GM12864 (cell line): ENCODE measurements at places on chromosomes 6 and 20.

GRCh38 chr6:40845553-40845952, 193.5 kb downstream of the UNC5CL start:
- peak; percentile 2 for DNase-seq

GRCh38 chr6:4698901-4699659, 77.1 kb upstream of the CDYL start:
- no peak for DNase-seq

- DNase-seq = no peak
These were observed 16.5 kb downstream of the IGF2R start for GRCh38 chr6:159985296-159985945.

DNA sequence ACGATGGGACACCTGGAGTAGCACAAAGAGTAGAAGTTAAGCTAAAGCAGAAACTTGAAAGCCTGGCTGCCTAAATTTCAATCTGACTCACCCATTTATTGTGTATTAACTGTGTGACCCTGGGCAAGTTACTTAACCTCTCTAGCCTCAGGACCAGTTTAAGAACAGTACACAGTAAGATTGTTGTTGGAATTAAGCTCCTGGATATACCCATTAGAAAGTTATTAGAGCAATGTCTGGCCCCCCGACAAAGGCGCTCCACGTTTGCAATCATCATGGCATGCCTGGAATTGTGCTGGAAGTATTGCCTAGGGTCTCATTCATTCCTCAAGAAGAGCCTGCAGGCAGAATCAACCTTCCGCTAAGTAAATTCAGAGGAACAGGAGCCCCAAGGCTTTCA, 1.4 kb downstream of the SDC4 start:
- no peak for DNase-seq

DNA sequence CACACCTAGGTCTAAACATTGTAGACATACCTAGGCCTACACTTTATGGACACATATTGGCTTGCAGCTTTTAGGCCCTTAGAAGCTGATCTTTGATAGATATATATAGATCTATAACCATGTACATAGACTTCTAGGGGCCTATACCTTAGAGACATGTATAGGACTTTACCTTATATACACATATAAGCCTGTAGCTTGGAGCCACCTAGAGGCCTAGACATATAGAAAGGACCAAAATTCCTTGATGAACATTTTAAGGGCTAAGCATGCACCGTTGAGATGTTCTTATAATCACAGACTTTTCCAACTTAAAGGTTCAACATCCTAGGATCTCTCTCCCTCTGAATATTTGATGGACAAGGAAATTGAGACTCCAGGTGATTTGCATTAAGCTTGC, 371.7 kb upstream of the SASH1 start:
- no peak for DNase-seq

GRCh38 chr6:28814032-28814976, 109.5 kb downstream of the TRIM27 start:
- no peak for DNase-seq

DNA sequence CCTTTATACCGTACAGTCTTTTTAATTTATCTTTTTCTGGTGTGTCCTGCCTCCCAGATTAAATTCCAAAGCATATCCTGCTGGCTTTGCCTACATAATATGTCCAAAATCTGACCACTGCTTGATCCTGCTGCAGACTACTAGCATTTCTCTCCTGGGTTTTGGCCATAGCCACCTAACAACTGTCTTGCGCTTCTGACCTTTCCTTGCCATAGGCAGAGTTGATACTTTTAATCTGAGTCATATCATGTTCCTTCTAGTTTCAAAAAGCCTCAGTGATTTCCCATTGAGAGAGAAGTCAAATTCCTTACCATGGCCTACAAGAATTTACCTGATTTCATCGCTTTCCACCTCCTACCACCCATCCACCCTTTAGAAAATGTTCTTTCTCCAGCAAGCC, 104.8 kb downstream of the BCKDHB start:
- no peak for DNase-seq

GRCh38 chr6:126033696-126034095, 47.4 kb downstream of the TRMT11 start:
- peak; percentile 5 for DNase-seq

GRCh38 chr20:55793986-55794385, 211.3 kb downstream of the CBLN4 start:
- no peak for DNase-seq

- peak; percentile 5 for DNase-seq
These were observed 235.8 kb downstream of the NFATC2 start for GRCh38 chr20:51306521-51307358.

- no peak for DNase-seq
These were observed 426.1 kb downstream of the RFPL4B start for GRCh38 chr6:112773187-112773586.

DNA sequence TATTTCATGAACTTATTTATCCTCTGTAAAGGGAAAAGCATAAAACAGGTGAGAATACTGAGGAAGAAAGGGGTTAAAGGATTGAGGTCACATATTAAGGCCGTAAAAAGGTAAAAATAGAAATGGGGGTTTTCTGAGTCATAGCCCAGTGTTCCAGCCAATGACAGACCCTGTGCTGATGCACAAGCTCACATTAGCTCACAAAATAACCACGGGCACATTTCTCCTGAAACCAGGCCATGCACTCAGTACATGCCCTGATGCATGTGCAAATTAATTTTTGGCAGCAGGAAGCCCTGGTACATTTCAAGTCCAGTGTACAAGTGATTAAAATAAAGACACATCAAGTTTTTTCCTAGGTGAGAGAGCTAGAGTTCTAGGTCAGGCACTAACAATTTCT, 194.4 kb downstream of the TMEM200A start:
- DNase-seq = no peak

DNA sequence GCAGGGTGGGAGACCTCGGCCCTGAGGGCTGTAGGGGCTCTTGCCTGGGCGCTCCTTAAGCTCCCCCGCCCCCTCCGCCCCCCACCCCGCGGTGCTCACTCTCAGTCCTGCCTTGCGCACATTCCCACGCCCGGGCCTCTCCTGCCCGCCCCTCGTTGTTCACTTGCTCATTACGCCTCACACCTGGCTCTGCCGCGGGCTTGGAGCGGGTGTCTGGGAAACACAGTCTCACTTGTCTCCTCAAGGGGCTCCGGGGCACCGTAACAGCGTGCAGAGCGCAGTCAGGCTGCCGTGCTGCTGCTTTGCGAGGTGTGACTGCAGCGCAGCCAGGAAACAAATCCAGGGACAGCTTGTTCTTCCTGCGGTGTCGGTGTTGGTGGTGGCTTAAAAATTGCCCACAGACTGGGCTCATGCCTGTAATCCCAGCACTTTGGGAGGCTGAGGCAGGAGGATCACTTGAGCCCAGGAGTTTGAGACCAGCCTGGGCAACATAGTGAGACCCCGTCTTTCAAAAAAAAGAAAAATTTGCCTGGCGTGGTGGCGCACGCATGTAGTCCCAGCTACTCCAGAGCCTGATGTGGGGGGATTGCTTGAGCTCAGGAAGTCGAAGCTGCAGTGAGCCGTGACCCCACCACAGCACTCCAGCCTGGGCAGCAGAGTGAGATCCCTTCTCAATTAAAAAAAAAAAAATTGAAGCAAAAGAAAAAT, 4.6 kb downstream of the NPBWR2 start:
- no peak for DNase-seq

- DNase-seq = no peak
These were observed 5.4 kb downstream of the GID8 start for GRCh38 chr20:62943396-62943795.

DNA sequence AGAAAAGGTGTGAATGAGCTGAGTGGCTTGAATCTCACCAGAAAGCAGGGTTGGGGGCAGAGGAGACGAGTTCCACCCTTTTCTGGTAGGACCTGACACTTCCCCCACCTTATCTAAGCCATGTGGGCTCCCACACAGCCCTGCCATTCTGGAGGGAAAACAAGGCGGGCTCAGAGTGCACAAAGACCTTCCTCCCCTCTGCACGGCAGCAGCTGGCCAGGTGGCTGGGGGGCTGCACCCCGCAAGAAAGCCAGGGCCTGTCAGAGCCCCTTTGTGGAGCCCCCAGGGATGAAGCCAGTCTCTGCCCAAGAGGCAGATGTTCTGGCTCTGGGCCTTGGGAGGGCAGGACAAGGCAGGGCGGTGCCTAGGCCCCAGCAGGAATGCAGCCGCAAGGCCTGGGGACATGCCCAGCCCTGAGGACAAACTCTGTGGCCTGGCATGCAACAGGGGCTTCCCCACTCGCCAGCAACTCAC, 48.4 kb upstream of the DSN1 start:
- no peak for DNase-seq

GRCh38 chr6:162200041-162200440, 527.5 kb downstream of the PRKN start:
- DNase-seq = no peak

- DNase-seq = peak; percentile 34
These were observed 9.7 kb upstream of the CEP43 start for GRCh38 chr6:166989427-166990032.

DNA sequence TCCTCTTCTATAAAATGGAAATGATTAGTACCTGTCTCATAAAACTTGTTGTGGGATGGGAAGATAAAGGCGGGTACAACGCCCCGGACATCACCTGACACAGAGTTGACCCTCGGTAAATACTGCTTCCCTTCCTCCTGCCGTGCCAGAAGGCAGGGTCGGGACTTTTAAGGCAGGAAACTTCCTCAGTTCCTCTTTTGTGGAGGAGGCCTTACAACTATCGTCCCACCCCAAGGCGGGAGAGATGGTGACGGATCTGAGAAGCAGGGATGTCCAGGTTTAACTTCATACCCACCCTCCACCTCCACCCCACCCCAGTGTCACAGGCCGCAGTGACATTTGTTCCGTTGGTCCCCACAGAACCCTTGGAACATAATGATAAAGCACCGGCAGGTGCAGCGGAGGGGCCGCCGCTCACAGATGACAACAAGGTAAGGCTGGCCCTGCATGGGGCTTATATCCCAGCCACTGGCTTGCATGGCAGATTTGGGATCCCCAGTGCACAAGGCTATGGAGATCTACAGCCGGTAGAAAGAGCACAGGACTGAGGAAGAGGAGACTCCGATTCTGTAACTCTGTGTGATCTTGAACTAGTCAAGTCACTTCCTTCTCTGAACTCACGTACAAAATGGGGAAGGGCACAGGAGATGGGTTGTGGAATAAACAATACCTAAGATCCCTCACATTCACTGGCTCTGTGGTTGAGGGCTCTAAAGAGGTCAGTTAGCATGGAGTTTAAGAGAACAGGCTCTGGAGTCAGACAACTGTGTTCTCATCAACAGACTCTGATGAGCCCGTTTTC, 764 bp downstream of the DNTTIP1 start:
- DNase-seq = no peak

- DNase-seq = no peak
These were observed 66.0 kb downstream of the BACH2 start for GRCh38 chr6:90230548-90231215.

DNA sequence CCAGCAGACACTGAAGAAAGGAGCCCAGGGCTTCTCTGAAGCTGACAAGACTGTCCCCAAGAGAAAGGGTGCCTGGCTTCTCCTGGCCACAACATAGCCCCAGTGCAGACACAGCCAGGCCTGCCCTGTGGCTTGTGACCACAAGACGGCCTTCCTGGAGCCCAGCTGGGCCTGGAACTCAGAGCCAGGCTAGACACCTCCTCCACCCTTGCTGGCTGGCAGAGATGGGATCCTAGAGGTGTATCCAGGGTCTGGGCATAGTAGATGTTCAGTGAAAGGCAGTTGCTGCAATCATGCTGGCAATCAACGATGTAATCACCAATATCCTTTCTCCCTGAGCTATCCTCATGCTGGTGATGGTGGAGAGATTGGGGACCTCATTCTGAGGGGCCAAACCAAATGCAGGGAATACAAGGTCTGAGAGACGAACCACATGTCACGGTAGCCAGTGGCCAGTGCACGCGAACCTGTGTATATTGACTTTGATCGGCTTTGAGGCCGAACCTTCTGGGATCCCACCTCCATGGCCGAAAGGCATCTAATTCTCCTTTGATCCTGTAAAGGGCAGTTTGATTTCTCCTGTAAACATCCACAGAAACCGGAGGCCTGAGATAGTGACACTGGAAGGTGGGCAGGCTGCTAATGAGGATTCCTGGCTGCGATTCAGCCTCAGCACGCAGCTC, 115.2 kb downstream of the PSMB1 start:
- no peak for DNase-seq

DNA sequence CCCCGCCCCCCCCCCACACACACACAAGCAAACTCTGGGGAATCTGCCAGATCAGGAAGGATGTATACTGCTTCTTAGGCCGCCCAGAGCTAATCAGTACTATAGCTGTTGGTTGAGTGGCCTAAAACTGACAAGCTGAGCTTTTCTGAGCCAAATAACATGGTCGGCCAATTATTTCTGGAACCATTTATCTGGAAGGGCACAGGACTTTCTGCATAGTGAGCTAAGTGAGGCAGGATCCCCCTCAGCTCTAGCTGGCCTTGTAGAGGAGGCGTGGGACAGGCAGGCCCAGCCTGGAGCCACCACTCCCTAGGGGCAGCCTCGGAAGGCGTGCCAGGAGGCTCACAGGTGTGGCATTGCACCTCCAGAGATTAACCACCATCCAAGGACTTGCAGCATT, 200.1 kb downstream of the TMEM242 start:
- no peak for DNase-seq

- no peak for DNase-seq
These were observed 776.3 kb downstream of the EYS start for GRCh38 chr6:64930681-64931080.

GRCh38 chr6:147297663-147298316, 93.6 kb downstream of the STXBP5 start:
- no peak for DNase-seq

- peak; percentile 34 for DNase-seq
These were observed 71.5 kb upstream of the LAMP5 start for GRCh38 chr20:9442858-9443257.

GRCh38 chr6:48619771-48620170, 508.8 kb upstream of the PTCHD4 start:
- DNase-seq = no peak

GRCh38 chr20:49510562-49511122, 28.2 kb upstream of the KCNB1 start:
- DNase-seq = no peak

GRCh38 chr6:138572167-138572875, 73.0 kb upstream of the NHSL1 start:
- DNase-seq = no peak

DNA sequence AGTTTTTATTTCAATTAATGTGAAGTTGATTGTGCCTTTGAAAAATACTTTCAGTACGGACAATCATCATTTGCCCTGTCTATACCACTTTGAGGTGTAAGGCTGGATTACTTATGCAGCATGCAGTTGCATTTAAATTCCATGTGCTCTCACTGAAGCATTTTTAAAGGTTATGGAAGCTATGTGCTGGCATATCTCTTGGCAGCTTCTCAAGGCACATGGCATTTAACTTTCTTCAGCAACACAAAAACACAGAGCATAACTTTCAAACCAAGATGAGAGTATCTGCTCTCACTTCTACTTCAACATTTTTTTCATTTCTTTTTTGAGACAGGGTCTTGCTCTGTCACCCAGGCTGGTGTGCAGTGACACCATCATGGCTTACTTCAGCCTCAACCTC, 360.6 kb upstream of the RUNX2 start:
- no peak for DNase-seq

- no peak for DNase-seq
These were observed 83.5 kb upstream of the SYNCRIP start for GRCh38 chr6:85726206-85726605.
